AG09309 (cell line): ENCODE measurements at places on chromosomes 6 and 20.

GRCh38 chr20:25321262-25321831 lies 69.3 kb downstream of the ABHD12 start:
- no peak for DNase-seq

DNA sequence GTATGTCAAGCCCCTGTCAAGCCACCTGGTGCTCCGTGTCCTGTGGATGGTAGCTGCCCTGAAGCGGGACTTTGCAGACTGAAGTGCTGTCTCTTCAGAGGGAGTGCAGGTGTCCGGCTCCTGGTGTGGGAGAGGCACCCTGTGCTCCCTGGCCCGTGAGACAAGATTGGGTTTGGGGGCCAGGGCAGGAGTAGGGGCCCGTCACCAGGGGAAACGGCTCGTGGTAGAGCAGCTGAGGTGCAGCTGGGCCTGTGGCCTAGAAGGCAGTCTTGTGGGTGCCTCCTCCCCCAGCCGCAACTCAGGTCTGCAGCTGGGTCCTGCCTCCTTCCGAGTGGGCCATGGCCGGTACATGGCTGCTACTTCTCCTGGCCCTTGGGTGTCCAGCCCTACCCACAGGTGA lies at the start of gene PTCRA:
TSS of gene PTCRA (plus strand) at position 322 of the 400 bp plus-strand sequence. CDS start at position 339, 17 bp downstream.
- DNase-seq = no peak

- no peak for DNase-seq
Measured at GRCh38 chr6:45757443-45758130, 258.1 kb downstream of the CLIC5 start.

DNA sequence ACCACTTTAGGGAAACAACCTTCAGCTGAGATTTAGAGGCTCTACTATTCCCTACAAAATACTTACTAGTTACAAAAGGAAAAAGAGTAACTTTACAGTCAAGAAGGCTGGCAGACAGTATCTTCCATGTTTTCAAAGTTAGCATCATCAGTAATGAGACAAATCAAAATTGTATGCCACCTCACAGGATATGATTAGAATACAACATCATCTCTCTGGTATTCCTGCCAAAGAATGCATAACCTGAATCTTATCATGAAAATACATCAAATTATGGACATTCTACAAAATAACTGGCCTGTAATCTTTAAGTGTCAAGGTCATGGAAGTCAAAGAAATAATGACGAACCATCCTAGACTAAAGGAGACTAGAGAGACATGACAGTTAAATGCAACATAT lies 38.4 kb downstream of the CDK5RAP1 start:
- no peak for DNase-seq

GRCh38 chr20:8749986-8750385 lies 318.9 kb upstream of the PLCB4 start:
- no peak for DNase-seq

- peak; percentile 76 for DNase-seq
Measured at GRCh38 chr6:152380351-152380767, 256.8 kb downstream of the SYNE1 start.

GRCh38 chr6:121680058-121680457 lies 244.6 kb downstream of the GJA1 start:
- no peak for DNase-seq

DNA sequence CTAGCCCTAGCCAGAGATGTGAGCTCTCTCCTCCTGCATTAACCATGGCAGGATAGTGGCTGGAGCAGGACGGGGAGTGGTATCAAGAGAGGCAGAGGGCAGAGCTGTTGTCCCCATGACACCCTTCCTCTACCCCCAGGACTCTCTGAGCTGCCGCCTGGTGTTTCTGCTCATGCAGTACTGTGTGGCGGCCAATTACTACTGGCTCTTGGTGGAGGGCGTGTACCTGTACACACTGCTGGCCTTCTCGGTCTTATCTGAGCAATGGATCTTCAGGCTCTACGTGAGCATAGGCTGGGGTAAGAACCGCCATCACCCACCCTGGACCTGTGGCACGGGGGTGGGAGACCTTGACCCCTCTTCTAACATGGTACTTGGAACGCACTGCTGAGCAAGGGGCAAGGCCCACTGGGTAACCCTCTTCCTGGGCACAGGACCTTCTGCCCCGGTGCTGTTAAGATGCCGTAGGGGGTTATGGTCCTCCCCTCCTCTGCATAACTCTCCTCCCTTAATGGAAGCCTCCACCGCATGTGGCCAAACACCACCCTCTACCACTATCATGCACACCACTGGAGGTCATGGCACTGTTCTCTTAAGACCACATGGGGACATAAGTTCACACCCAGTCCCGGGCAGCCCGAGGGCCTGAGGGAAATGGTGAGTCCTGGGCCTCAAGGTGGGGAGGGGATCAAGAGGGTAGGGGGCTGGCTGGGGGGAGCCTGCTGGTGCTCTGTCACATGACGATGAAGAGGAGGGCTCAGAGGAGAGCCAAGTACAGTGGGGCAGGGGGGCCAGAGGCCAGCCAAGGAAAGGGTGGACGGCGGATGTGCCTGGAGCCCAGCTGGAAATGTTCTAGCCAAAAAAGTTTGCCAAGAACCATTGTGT lies 25.1 kb downstream of the GLP1R start:
- no peak for DNase-seq

DNA sequence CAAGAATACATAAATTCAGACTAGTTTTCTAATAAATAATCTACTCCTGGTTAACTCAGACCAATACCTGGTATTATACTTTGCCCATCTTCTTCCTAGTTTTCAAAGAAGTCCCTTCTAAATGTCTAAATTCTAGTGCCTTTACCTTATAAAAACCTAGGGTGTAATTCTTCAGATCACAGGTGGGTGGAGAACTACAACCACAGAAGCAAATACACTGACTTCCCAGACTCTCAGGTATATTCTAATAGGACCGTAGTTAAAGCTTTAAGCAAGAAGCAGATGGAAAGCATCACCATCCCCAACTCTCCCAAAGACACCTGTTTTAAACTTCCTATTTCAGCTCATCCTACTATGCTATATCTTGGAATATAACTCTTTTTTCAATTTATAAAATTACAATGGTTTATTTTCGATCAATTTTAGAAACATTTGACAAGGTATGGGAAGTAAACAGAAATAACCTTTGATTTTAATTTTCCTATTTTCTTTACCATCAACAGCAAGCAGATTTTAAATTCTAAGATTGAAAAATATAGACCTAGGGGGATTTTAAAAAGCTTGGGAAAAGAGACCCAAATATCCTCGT lies 15.8 kb downstream of the MAN1A1 start:
- DNase-seq = no peak

- no peak for DNase-seq
Measured at GRCh38 chr20:51966296-51966971, 164.1 kb upstream of the SALL4 start.

- peak; percentile 32 for DNase-seq
Measured at GRCh38 chr20:14775778-14776177, 438.4 kb upstream of the FLRT3 start.

DNA sequence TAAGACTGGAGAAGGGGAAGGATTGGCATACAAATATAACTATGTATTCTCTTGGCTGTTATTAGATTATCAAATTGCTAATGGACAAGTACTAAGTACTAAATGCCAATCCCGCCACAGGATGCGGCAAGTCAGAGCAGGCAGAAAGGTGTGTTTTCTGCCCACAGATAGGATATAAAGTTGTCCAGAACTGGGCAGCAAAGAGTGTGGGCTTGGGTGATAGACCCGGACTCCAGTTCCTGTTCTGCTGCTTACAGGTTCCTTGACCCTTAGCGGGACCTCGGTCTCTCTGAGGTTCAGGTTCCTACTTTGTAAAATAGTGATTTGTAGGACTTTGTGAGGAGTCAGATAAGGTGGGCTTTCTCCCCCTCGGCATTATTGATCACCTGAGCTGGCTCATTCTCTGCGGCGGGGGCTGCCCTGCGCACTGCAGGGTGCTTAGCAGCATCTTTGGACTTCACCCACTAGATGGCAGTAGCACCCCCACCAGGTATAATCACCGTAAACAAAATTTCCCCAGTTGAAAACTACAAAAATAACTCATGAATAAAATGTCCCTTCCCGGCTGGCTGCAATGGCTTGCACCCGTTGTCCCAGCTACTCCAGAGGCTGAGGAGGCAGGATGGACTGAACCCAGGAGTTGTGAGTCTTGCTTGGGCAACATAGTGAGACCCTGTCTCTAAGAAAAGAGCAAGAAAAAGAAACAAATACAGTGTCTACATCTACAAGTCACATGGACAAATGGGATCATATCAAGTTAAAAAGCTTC lies 193.1 kb downstream of the DOK5 start:
- DNase-seq = no peak

DNA sequence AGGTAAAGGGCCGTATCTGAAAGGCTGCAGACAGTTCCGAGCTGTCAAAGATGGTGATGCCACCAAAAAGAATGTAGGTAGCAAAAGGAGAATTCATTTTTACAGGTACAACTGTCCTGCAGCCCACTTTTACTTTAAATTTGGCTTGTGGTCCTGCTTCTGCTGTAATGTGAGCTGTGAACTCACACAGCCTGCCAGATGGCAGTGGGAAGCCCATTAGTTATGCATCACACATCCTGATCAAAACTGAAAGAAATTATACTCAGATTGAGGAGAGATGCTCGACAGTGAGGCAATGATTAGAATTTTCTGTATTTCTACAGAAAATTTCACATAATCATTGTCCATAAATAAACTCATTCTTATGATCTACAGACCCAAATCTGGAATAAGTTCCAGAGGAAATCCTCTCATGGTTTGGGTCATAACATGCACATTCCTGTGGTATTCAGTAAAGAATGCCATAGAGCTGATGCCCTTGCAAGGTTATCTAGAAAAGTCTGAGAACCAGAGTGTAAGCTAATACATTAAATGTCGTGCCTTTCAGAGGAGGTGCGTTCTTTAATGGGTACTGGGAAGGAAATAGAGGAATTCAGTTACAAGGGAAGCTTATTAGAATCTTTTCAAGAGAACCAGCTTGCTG lies 23.9 kb upstream of the E2F3 start:
- DNase-seq = peak; percentile 25

DNA sequence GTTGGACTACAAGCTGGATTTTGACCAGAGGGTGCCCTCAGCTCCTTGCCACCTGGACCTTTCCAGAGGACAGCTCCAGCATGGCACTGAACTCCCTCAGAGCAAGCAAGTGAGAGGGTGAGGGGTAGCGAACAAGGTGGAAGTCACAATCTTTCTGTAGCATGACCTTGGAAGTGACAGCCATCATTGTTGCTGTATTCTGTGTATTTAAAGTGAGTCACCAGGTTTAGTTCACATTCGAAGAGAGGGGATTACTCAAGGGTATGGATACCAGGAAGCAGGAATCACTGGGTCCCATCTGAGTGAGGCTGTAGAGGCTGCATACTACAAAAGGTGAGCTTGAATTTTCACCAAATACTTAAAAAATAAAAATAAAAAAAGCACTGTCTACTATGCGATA lies 280.0 kb upstream of the SPTLC3 start:
- DNase-seq = no peak

- peak; percentile 24 for DNase-seq
Measured at GRCh38 chr20:4898282-4899244, 102.7 kb downstream of the SLC23A2 start.

DNA sequence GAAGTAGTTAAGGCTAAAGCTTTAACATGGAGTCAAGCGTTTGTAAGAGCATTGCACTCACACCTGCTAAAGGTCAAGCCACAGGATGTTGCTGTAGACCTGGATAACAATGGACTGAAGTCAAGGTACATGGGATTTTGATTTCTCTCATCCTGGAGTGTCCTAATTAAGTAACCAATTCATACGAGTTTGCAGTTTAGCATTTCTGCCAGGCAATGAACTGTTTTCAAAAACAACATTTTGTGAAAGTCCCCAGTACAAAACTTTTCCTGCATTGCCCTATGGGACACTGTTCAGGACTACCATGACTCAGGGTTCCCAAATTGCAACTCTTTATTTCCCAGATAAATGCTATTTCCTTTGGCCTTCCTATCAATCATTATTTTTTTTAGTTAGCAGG lies 17.4 kb upstream of the SIRPB1 start:
- no peak for DNase-seq

GRCh38 chr6:63529498-63529897 lies 42.8 kb upstream of the LOC128125822 start:
- no peak for DNase-seq

GRCh38 chr6:68653074-68653705 lies 18.1 kb downstream of the ADGRB3 start:
- no peak for DNase-seq

- no peak for DNase-seq
Measured at GRCh38 chr6:75466636-75467035, 27.0 kb downstream of the FILIP1 start.

DNA sequence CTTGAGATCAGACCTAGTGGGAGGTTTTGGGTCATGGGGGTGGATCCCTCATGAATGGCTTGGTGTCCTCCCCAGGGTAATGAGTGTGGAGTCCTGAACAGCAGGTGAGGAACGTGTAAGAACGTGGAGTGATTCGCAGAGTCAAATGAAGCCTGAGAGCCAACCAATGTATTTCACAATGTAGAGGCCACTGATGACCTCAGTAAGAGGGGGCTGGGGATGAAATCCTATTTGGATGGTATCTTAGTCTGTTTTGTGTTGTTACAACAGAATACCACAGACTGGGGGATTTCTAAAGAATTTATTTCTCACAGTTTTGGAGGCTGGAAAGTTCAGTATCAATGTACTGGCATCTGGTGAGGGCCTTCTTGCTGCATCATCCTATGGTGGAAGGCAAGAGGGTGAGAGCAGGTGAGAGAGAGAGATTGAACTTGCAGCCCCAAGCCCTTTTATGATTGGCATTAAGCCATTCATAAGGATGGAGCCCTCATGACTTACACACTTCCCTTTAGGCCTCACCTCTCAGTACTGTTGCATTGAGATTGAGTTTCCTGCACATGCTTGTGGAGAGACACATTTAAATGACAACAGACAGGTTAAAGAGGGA lies 47.3 kb upstream of the HIVEP1 start:
- no peak for DNase-seq

- DNase-seq = no peak
Measured at GRCh38 chr20:22974354-22974753, 60.8 kb upstream of the SSTR4 start.

DNA sequence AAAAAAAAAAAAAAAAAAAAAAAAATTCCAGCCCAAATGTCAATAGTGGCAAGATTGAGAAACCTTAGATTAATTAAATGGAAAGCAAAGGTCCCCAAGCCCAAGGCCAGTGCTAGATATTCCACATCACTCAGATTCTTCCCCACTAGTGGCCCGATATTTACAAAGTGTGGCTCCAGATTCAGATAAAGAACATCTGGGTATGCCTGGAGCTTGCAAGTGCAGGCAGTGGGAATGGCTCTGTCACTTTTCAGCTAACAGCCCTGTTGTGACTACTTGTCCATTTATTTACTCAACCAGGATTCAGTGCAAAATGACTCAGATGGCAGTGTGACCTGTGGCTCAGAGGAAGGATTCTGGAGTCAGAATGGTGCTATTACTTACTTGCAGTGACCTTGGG lies 8.2 kb upstream of the KCNB1 start:
- DNase-seq = no peak

DNA sequence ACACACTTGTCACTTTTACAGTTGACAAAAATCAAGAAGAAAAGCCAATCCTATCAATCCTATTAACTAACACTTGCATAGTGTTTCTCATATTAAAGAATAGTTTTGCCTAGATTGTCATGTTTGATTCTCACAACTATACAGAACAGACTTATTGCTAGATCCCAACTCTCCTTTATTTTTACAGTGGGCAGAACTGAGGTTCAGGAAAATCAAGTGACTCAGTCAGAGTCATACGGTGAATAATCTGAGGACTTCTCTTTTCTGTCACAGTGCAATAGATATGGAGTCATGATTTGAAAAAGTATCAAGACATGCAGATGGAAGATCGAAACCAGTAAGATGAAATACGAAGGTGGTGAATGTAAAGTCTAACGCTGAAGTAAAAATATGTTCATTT lies 195.1 kb upstream of the CITED2 start:
- peak; percentile 5 for DNase-seq

GRCh38 chr6:66568271-66568670 lies 861.2 kb upstream of the EYS start:
- DNase-seq = no peak
